Inflammatory macrophage treated with lipopolysaccharide for 1 hour (primary cell): ENCODE measurements at places on chromosomes 6 and 20.

GRCh38 chr6:56361812-56362211 is 114.4 kb upstream of the COL21A1 start:
- DNase-seq: no peak

DNA sequence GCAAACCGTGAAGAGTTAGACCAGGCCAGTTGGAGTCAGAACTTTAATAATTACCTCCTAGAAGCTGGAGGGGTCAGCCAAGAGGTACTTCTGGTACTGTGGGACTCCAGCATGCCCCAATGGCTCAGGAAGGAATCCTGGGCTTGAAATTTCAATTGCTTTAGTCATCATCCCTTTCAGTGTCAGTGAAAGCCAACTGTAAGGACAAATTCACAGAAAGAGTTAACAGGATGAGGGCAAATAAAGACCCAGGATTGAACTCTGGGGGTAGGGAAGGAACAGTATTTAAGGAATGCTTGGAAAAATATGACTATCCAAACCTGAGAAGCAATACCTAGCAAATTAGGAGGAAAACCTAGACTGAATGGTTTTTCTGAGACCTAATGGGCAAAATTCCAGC is 735.1 kb upstream of the MARCKS start:
- DNase-seq: no peak

DNA sequence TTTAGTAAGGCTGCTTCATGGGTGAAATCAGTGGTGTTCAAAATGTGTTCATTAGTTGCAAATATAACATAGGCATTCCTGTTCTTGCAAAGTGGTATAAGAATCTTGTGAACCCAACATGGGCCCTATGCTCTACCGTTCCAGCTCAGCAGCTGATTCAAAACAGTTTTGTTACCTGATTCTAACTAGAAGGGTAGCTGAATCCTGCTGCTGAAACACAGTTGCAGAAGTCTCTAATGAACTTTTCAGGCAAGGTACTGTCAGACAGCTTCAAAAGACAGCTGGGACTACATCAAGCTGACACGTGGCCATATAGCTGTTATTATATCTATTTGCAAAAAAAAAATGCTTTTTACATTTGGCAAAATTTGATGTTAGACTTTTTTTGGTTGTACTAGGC is 22.7 kb downstream of the THEMIS start:
- no peak for DNase-seq

GRCh38 chr6:141641951-141642350 is 490.8 kb upstream of the GJE1 start:
- no peak for DNase-seq

DNA sequence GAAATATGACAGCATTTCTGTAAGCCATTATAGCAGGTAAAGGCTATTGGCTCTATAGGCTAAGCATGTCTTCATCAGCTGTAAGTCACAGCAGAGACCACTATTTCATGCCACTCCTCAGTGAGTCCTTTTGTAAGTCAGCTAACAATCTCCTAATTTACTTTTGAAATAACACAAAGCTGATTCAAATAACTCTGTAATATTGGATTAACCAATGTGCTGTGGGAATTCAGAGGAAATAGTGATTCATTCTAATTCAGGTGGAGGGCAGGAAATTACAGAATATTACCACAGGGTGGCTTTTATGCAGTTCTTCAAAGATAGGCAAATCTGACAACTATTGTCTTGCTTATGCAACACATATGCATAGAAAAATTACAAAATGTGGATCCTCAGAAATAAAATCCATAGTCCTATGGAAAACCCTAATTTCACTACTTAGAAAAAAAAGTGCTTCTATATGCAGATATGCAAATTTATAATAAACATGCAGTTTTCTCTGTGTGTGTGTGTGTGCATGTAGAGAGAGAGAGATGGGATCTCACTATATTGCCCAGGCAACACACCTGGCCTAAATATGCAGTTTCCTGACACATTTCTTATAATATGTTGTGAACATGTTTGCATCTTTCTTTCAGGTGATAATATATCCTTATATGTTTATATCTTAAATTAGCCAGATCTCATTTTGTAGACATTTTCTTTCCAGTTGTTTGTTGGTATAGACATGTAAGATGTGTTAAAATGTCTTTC is 4.8 kb upstream of the SMIM28 start:
- peak; percentile 60 for DNase-seq

- DNase-seq: no peak
Observed at GRCh38 chr6:6803180-6803977, 214.9 kb downstream of the LY86 start.

- no peak for DNase-seq
Observed at GRCh38 chr6:136921381-136921935, 643 bp upstream of the SLC35D3 start.
